Liver (tissue), 10 donors: ENCODE measurements at places on chromosomes 5 and 9. TPM values are rescaled to one million over a fixed set of nuclear protein-coding genes. Genes with fewer than 3 reads are reported as not detected.

DNA sequence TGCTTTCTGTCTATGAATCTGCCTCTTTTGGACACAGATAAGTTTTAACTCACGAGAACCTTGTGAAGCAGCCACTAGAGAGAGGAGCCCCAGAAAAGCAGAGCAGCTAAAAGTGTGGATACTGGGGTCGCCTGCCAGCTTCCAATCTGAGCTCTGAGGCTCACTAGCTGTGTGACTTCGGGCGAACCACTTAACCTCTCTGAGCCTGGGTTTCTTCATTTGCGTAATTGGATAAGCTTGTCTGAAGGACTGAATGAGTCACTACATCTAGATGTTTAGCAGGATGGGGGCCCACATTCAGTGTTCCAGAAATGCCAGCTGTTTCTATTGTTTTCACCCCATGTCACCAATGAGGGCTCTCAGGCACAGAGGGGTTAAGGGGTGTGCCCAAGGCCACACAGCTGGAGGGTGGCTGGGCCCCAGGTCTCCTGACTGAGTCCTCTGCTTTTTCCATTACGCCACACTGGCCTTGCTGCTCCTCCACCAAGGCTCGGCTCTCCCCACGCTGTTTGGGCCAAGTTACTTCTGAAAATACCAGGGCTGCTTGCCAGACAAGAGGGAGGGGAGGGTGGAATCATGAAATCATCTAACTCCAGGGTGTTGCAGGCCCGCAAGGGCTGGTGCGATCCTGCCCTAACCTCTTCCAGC is 36.2 kb downstream of the SH3PXD2B start:
- H3K27me3 ChIP-seq = no peaks in the 10 kb centered on the region
- DNase-seq = no peak
- H3K4me3 ChIP-seq = no peak overlapping the region
- H3K27ac ChIP-seq = peak overlapping the region; percentile 91
- H3K4me1 ChIP-seq = peaks cover 56% of the 10 kb centered on the region

PCDHGA4 gene
- 0.23 TPM for total RNA-seq

GRCh38 chr5:2149195-2149539 is 266.4 kb upstream of the IRX4 start:
- no peak overlapping the region for H3K4me3 ChIP-seq
- no peak overlapping the region for H3K27ac ChIP-seq
- DNase-seq = no peak

GRCh38 chr9:68495247-68495646 is 45.4 kb downstream of the TMEM252 start:
- no peaks in the 10 kb centered on the region for H3K4me1 ChIP-seq
- no peak overlapping the region for H3K4me3 ChIP-seq
- no peak for DNase-seq
- no peaks in the 10 kb centered on the region for H3K27me3 ChIP-seq

SLC24A2 gene
- not detected for total RNA-seq

GRCh38 chr5:42600441-42600840 is 156.2 kb upstream of the CCDC152 start:
- H3K4me3 ChIP-seq = no peak overlapping the region
- H3K4me1 ChIP-seq = peaks cover 61% of the 10 kb centered on the region
- no peaks in the 10 kb centered on the region for H3K27me3 ChIP-seq
- no peak for DNase-seq

DNA sequence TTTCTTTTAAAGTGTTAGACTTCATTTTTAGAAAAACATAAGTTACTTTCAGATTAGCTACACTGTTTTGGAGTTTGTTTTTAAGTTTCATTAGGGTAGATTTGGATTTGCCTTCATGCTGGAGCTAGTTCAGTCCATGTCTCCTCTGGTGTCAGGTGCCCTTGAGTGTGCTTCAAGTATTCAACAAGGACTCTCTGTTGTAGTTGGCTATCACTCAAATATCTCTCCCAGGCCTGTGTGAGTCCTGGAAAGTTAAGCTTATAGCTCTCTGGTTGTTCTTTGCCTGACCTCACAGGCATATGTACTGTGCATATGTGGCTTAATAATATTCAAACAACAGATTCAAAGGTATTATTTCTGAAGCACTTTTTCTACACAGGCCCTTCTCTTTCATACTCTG is 45.4 kb downstream of the PTBP3 start:
- no peak overlapping the region for H3K27ac ChIP-seq
- no peaks in the 10 kb centered on the region for H3K27me3 ChIP-seq
- H3K4me3 ChIP-seq = no peak overlapping the region
- no peak for DNase-seq

- DNase-seq = no peak
- H3K4me1 ChIP-seq = peaks cover 35% of the 10 kb centered on the region
- H3K4me3 ChIP-seq = no peak overlapping the region
- no peaks in the 10 kb centered on the region for H3K36me3 ChIP-seq
These were observed 16.8 kb downstream of the C1QTNF3 start for GRCh38 chr5:34026089-34026761.

DNA sequence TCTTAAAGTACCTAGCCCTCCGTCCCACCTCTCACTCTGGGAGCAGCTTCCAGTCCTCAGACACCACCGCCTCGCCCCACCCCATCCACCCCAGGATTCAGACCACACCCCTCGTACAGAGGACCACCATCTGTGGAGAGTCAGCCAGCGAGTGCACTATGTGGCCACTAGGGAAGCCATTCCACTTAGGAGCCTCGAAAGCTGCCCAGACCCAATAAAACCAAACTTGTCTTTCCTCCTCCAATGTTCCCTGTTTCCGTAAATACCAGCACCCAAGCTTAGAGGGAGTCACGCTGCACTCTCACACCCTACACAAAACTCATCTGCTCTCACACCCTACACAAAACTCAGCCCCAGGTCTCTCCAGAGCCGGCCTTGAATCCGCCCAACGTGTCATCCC is 1.9 kb downstream of the GCNT4 start:
- H3K4me3 ChIP-seq = no peak overlapping the region
- H3K27me3 ChIP-seq = no peaks in the 10 kb centered on the region
- DNase-seq = no peak
- H3K27ac ChIP-seq = no peak overlapping the region

- no peaks in the 10 kb centered on the region for H3K27me3 ChIP-seq
- H3K4me1 ChIP-seq = no peaks in the 10 kb centered on the region
- H3K27ac ChIP-seq = no peak overlapping the region
- H3K4me3 ChIP-seq = no peak overlapping the region
These were observed 87.7 kb downstream of the AUH start for GRCh38 chr9:91273853-91274552.

- no peaks in the 10 kb centered on the region for H3K4me1 ChIP-seq
- H3K36me3 ChIP-seq = no peaks in the 10 kb centered on the region
- no peak overlapping the region for H3K4me3 ChIP-seq
- DNase-seq = no peak
- no peak overlapping the region for H3K27ac ChIP-seq
These were observed 11.1 kb upstream of the DMXL1 start for GRCh38 chr5:119059740-119060255.

ZNF879 gene
- total RNA-seq = 2.4 TPM

DNA sequence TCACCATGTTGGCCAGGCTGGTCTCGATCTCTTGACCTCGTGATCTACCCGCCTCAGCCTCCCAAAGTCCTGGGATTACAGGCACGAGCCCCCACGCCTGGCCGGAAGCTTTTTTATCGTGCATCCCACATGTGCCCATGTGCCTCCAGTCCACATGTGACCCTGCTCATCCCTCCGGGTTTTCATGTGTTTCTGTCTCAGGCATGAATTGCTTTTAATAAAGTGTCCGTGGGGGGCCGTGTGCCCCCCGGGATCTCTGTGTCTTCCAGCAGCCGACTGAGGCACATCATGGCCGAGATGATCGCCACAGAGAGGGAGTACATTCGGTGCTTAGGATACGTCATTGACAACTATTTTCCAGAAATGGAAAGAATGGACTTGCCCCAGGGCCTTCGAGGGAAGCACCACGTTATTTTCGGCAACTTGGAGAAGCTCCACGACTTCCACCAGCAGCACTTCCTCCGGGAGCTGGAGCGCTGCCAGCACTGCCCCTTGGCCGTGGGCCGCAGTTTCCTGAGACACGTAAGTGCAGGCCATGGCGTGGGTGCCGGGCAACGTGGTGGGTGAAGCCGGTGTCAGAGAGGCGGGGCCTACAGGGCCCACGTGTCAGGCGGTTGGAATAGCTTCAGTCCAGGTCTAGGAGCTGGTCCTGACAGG is 22.1 kb upstream of the LRRC14B start:
- H3K27ac ChIP-seq = peak overlapping the region; percentile 62
- H3K36me3 ChIP-seq = no peaks in the 10 kb centered on the region
- no peak overlapping the region for H3K4me3 ChIP-seq
- no peaks in the 10 kb centered on the region for H3K4me1 ChIP-seq

GRCh38 chr5:152007653-152008335 is 83.1 kb upstream of the GLRA1 start:
- no peak for DNase-seq
- no peaks in the 10 kb centered on the region for H3K4me1 ChIP-seq

RANBP3L gene
- 0.33 TPM for total RNA-seq

GRCh38 chr9:127360250-127360649 is 36.7 kb upstream of the SLC2A8 start:
- H3K4me1 ChIP-seq = no peaks in the 10 kb centered on the region
- H3K36me3 ChIP-seq = peaks cover 7% of the 10 kb centered on the region
- DNase-seq = no peak

GRCh38 chr9:37650873-37651768 is at the start of gene FRMPD1:
TSS of gene FRMPD1 (plus strand) at chr9:37650954. CDS start at chr9:37692642, 41,688 bp downstream.
- no peak within 1 kb of the TSS for H3K27ac ChIP-seq
- H3K36me3 ChIP-seq = no peaks in the 10 kb centered on the region

PFN3 gene
- total RNA-seq = not detected

PFDN1 gene
- total RNA-seq = 21.8 TPM

- no peaks in the 10 kb centered on the region for H3K4me1 ChIP-seq
- no peak overlapping the region for H3K27ac ChIP-seq
- H3K4me3 ChIP-seq = no peak overlapping the region
- no peak for DNase-seq
- H3K36me3 ChIP-seq = no peaks in the 10 kb centered on the region
These were observed 1052.3 kb downstream of the PTPRD start for GRCh38 chr9:9560382-9561035.

PLAC8L1 gene
- total RNA-seq = not detected

COX7C gene
- total RNA-seq = 160 TPM

- no peak for DNase-seq
- no peaks in the 10 kb centered on the region for H3K27me3 ChIP-seq
- H3K4me1 ChIP-seq = no peaks in the 10 kb centered on the region
- no peak overlapping the region for H3K4me3 ChIP-seq
- H3K36me3 ChIP-seq = no peaks in the 10 kb centered on the region
These were observed 95.8 kb downstream of the AOPEP start for GRCh38 chr9:94822273-94822672.

DNA sequence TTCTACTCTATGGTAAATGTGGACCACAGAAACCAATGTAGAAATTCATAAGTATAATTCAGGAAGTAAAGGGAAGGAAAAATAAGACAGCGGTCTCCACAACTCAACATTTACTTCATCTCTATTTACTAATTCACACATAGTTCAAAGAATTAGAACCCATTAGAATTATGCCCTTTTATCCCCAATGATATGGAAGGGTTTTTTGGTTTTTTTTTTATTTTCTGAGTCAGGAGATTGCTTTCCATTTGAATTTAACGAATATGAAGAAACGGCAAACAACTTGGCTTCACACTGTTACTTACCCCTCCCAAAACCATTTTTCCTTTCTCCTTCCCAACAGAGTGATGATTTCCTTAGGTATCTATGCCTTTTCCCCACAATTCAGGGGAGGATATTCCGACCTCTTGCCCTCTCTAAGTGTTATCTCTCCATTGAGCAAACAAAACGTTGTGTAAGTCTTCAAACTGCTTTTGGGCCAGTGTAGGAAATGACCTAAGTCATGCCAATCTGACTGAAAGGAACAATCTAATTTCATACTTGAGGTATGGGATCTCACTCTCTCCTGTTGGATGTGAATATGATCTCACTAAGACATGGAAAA is 72.0 kb downstream of the CETN3 start:
- H3K27ac ChIP-seq = no peak overlapping the region
- H3K4me1 ChIP-seq = peaks cover 7% of the 10 kb centered on the region
- H3K27me3 ChIP-seq = peaks cover under 1% of the 10 kb centered on the region
- no peak for DNase-seq
- no peak overlapping the region for H3K4me3 ChIP-seq

SLC22A4 gene
- total RNA-seq = 42.2 TPM

MYO10 gene
- 4.8 TPM for total RNA-seq
